IMR-90 (cell line): ENCODE measurements at places on chromosomes 3 and 15. TPM values are rescaled to one million over a fixed set of nuclear protein-coding genes. Genes with fewer than 3 reads are reported as not detected.
A peak's percentile ranks its signal among the peaks of the same experiment; 100 is the strongest.

GRCh38 chr3:12829886-12830784, 11.2 kb downstream of the RPL32 start:
- H3K27me3 ChIP-seq = no peaks in the 10 kb centered on the region
- no peak overlapping the region for H3K4me3 ChIP-seq
- DNase-seq = no peak
- H3K4me1 ChIP-seq = no peaks in the 10 kb centered on the region

DNA sequence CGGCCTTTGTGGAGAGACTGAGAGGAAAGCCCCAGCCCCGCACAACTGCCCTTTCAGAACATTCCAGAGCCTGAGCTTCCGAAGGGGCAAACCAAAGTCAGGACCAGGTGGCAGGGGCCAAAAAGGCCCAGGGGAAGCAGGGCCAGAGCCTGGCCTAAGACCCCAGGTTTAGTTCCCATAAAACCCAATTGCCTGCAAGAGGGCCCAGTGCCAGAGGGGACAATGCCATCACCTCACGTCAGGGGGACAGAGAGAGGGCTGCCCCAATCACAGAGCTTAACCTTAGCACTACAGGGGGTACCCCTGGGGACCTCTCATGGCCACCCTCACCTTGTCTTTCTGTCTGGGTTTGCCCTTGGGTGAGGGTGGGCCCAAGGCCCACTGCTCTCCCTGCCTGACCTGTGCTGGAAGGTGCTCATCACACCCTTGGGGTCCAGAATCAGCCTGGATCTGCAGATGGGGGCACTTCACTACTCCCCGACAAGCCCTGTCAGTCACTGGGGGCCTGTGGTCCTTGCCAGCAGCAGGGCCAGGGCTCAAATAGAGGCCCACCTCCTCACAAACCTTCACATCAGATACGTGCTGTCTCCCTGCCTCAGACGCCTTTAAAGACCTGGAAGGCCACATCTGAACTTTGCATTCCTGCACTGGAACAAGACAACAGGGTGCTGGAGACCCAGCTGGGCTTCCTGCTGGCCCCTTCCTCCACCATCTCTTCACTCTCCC, 3.8 kb downstream of the CALML4 start:
- H3K27ac ChIP-seq = no peak overlapping the region
- no peak overlapping the region for H3K4me3 ChIP-seq
- 0 out of 2 replicates have a peak, but pooled peaks cover 2% of the 10 kb centered on the region for H3K36me3 ChIP-seq
- H3K27me3 ChIP-seq = no peaks in the 10 kb centered on the region
- no peak for DNase-seq

DNA sequence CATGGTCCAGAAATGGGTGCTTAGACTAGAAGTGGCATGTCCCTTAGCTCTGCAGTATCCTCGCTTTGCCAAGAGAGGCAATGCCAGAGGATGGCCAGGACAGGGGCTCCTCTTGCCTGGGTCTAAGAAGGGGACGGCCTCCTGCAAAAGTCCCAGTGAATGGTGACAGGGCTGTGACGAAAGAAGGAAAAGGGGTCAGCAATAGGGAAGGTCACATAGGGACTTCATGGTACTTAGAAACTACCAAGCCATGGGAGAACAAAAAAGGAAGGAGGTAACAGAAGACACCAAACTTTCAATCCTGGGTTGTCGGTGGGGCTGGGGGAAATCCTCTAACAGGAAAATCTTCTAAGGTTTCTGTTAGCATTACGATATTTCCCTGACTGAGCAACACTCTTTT, 36.2 kb upstream of the ATOSA start:
- H3K27ac ChIP-seq = no peak overlapping the region
- no peaks in the 10 kb centered on the region for H3K36me3 ChIP-seq
- no peak for DNase-seq
- no peaks in the 10 kb centered on the region for H3K4me1 ChIP-seq

DNA sequence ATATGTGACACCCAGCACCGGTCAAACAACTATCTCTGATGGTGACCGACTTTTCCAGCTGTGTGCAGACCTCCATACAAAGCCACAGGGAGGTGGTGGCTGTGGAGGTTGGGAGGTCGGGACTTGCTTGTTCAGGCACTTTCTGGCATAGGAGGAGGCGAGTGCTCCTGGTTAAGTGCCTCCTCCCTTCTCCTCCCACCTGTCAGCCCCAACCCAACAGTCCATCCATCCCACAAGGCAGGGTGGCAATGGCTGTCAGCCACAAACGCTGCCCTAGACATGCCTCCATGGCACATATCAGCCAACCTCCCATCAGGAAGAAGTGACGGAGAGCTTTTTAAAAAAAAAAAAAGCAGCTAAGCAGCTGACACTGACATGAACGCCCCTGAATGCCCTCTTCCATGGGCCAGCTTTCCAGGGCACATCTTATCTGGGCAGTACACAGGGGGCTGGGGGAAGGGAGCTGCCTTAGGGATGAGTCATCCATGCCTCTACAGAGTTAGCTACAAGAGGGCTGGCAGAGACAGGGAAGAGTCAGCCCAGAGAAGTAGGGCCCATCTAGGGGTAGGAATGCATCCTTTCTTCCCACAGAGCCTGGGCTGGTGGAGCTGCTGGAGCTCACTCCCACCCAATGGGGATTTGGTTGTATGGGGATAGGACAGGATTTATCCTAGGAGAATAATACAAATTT, 41.2 kb downstream of the CCDC12 start:
- H3K4me3 ChIP-seq = no peak overlapping the region
- H3K4me1 ChIP-seq = peaks cover 52% of the 10 kb centered on the region
- no peaks in the 10 kb centered on the region for H3K27me3 ChIP-seq
- DNase-seq = peak; percentile 96
- H3K36me3 ChIP-seq = peaks cover 24% of the 10 kb centered on the region

The WHAMM gene
- total RNA-seq = 1.4 and 1.9 TPM in 2 replicates

- no peak for DNase-seq
- no peak overlapping the region for H3K4me3 ChIP-seq
- H3K36me3 ChIP-seq = 0 out of 2 replicates have a peak, but pooled peaks cover 2% of the 10 kb centered on the region
- 0 out of 2 replicates have a peak overlapping the region, but pooled peaks have one; percentile 38 for H3K27ac ChIP-seq
These were observed 66.8 kb downstream of the GREM1 start for GRCh38 chr15:32784581-32784980.

DNA sequence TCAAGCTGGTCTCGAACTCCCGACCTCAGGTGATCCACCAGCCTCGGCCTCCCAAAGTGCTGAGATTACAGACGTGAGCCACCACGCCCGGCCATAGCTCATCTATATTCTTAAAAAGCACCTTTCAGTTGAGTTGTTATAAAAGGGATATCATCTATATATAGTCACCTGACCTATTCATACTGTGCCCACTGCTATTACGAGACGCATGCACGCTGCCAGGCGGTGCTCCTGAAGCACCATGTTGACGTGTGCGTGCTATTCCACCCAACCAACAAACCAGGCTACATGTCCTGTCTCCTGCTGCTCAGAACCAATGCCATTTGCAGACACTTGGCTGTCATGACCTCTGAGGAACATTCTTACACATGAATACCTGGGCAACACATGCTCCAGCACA, 17.6 kb downstream of the CYFIP1 start:
- H3K27ac ChIP-seq = no peak overlapping the region
- H3K36me3 ChIP-seq = peaks cover 3% of the 10 kb centered on the region
- DNase-seq = no peak
- H3K4me1 ChIP-seq = peaks cover 23% of the 10 kb centered on the region
- no peaks in the 10 kb centered on the region for H3K27me3 ChIP-seq
